ENCODE measurements at places on chromosomes 2 and 18.
A peak's percentile ranks its signal among the peaks of the same experiment; 100 is the strongest.

DNA sequence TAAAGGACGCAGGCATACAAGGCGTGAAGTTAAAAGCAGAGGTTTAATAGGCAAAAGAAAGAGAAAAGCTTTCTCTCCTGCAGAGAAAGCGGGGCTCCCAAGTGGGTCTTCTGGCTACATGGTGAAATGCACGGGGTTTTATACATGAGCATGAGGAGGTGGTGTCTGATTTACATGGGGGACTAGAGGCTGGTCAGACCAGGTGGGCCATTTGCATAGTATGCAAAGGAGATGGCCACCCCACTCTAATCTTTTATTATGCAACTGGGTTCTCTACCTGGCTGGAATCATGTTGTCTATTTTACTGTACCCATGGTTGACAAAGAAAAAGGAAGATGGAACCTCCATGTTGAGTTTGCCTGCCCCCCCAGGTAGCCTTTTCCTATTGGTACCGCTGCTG, 356.2 kb downstream of the KCNJ3 start:
- DNase-seq, result no peak

- no peak for DNase-seq
Measured at GRCh38 chr2:64928813-64929212, 60.4 kb upstream of the SLC1A4 start.

GRCh38 chr2:10221443-10221842, 81.3 kb upstream of the HPCAL1 start:
- no peak for DNase-seq

DNA sequence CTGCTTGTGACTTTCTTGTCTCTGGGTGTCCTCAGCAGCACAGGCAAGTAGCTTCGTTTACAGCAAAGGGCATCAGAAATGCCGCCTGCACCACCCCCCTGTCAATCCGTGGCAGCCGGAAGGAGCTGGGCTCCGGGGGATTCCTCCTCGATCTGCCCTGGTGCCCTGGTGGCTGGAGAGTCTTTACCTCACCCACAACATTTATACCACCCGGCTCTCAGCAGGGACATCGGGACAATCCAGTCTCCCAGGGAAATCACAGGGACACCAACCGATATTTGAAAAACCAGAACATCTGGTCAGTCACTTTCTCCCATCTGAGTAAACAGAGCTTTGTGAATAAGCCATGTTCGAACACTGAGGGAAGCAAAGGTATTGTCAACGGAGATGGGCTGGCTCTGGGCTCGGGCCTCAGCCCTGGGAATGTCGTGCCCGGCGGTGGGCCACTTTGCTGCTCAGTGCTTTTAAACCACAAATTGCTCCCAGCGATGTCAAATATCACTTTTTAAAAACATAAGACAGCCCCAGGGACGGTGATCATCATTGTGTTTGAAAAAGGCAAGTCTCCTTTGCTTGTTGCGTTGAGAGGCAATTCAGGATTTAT, 210.0 kb upstream of the SALL3 start:
- no peak for DNase-seq

GRCh38 chr2:68813596-68813995, 57.6 kb downstream of the BMP10 start:
- DNase-seq, result no peak

GRCh38 chr2:237391140-237391539, 22.8 kb downstream of the COL6A3 start:
- DNase-seq, result no peak

DNA sequence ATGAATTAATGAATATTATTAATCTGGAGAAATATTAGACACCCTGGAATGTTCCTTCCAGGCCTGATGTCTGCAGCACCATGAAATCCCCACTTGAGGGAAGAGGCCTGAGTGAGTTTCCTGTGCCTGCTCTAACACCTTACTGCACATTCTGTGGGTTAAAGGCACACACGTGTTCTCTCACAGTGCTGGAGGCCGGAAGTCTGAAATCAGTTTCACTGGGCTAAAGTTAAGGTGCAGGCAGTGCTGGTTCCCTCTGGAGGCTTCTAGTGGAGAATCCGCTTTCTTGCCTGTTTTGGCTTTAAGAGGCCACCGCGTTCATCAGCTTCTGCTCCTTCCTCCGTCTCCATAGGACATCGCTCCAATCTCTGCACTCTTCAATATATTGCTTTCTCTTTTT, 48.7 kb downstream of the ACKR3 start:
- no peak for DNase-seq

DNA sequence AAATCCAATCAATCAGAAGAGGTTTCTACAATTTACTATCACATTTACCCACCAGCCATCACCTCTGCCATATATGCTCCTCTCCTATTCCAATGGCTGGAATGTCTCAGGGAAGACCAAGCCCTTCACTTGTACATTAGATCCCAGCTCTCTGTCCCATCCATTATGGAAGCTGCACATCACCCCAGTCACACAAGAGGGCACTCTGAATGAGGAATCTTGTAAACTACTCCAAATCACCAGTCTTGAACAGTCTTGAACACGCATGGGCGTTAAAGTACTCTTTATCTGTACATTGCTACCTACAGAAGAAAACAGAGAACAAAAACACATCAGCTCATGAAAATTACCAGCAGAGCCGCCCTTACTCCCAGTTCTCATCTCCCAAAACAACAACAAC, 38.7 kb downstream of the ZC3H8 start:
- no peak for DNase-seq

DNA sequence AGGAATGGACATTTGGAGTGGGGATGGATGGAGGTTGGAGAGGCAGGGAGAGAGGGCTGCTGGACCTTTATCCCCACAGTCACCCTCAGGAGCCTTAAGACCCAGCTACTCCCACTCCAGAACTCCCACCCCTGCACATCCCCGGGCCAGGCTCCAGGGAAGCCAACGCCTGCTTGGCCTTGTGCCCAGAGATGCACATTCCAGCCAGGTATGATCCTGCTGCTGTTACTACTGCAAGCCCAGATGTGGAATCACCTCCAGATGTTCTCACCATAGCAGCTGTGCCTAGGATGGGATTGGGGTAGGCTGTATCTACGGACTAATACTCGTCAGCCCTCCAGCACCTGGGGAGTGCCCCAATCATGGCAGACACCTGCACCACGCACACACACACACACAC, 71.7 kb downstream of the ZFP36L2 start:
- DNase-seq, result no peak

DNA sequence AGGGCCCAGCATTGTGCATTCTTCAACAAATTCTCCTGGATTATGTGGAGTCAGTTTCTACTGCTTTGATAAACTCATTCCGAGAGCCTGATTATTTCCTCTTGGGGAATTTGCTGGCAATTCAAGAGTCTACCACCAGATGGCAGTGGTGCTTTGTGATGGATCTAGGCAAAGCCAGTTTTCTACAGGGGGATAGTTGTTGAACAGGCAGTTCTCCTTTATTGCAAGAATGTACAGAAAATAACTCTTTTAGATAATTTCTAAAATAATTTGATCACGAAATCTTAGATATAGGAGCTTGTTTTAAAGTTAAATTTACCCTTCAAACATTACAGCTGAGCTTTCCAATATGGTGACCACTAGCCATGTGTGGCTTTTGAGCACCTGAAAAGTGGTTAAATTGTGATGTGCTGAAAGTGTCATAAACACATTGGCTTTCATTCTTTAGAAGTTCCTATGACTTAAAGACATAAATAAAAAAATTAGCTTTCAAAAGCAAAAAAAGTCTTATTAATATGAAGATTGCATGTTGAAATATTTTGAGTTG, 66.7 kb upstream of the HAAO start:
- DNase-seq, result peak; percentile 5

DNA sequence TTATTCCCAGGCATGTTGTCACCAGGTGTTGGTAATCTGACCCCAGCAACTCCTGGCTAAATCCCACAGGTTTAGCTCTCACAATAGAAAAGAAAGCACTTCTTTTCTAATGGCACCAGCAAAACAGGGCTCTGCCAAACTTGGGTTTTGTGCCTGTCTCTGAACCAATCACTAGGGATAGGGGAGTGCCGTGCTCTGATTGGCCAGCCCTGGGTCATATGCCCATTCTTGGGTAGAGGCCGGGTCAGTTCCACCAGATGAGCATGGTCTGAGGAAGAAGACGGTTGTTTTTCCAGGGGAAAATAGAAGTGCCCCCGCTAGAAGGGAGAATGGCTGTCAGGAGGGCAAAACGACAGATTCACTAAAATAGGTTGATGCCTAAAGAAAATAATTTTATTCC, 14.7 kb downstream of the CDK15 start:
- DNase-seq, result no peak

GRCh38 chr2:29749041-29749440, 172.3 kb downstream of the ALK start:
- DNase-seq, result no peak

DNA sequence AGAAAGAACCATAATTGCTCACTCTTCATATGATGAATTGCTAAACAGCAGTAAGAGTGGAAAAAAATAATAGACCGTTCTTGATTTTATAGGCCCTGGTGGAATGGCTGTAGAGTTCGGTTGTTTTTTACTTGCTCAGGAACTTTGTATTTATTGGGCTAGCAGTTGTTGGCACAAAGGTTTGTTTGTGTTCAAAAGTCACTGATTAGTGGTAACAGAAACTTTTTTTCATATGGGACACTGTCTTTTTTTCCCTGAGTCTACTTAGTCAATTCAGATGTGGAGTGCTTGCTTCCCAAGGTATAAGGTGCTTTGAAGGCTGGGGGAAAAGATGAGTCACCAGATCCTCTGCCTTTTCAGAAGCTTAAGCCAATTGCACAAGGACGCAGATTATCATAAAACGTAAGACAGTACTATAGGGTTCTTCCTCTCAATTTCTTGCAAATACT, 25.8 kb downstream of the PHLPP1 start:
- DNase-seq, result no peak

DNA sequence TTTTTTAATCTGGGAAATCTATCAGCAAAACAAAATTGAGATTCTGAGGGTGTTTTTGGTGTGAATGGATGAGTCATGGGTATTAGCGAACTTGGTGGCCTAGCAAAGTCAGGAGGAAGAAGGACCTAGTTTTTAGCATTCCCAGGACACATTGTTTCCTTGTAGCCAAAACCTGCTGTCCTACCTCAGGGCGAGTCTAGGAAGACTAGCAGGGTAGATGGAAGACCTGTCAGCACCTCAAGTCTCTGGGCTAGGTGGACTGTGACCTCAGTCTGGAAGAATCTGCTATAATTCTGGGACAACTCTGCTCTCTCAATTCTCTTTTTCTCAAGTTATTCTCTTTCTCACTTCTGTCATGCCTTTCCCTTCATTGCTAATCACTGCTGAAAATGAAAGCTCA, 1399.3 kb upstream of the LRRTM1 start:
- no peak for DNase-seq

DNA sequence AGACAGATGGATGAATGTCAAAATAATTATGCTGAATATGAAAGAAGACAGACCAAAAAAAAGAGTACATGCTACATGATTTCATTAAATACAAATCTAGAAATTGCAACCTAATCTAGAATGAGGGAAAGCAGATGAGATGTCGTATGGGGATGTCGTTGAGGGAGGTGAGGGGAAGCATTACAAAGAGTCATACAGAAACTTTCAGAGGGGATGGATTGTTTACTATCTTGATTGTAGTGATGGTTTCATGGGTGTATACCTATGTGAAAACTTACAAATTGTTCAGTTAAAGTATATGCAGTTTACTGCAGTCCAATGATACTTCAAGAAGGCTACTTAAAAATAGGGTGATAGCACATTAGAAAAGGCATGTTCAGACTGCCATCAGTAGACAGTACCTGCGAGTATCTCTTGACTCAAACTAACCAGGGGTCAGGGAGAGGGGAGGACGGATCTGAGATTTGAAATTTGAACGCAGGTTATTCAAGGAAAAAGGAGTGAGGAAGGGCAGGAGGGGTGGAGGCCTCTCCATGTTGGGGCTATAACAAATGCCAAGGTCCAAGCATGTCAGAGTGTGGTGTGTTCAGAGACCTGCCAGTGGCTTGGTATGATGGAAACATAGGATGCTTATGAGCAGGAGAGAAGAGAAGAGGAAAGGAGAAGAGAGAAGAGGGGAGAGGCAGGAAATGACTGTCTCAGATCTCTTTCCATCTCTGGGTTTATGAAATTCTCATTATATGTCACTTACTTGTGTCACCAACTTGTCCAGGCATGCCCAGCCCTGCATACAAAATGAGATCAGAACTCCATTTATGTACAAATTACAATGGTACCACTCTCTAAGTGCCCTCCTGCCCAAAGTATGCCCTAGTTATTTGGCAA, 257.3 kb upstream of the CXCR4 start:
- DNase-seq, result no peak

GRCh38 chr2:99675130-99675661, 185.4 kb upstream of the REV1 start:
- no peak for DNase-seq

DNA sequence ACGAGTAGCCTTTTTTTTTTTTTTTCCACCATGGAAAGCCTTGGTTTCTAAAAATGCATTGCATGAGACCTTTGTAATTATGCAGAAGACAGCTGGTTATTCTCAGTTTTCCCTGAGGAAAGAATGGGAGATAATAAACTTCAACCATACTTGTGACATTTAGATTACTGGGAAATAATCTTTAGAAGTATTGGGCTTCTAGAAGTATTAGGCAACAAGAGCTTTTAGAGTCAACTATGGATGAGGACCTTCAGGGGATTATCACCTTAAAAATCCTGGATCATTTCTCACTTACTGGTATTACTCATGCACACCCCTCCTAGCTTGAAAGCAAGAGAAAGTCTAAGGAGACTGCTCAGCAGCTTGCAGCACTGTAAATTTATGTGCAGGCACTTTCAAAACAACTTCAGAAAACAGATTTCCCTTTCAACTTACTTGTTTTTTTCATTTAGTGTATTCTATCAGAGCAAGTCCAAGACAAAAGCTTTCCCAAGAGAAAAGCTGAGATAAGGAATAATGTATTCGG, 175.9 kb downstream of the NRXN1 start:
- DNase-seq, result no peak

DNA sequence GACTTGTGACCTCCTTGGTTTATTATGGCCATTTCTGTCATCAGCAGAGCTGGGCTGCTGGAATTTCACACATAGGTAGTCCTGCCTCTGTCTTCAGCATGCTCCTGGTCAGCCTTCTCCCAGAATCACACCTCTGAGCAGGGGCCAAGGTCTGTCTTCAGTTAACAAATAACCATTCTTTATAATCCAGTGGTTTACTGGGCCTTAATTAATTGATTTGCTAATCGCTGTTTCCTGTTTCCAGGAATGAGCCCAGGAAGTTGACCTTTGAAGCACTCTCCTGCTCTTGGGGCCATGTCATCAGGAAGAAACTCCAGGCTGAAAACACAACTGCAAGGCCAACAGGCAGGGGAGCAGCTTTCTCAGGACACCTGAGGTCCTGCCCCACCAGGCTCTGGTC, 278.5 kb downstream of the SRBD1 start:
- no peak for DNase-seq

DNA sequence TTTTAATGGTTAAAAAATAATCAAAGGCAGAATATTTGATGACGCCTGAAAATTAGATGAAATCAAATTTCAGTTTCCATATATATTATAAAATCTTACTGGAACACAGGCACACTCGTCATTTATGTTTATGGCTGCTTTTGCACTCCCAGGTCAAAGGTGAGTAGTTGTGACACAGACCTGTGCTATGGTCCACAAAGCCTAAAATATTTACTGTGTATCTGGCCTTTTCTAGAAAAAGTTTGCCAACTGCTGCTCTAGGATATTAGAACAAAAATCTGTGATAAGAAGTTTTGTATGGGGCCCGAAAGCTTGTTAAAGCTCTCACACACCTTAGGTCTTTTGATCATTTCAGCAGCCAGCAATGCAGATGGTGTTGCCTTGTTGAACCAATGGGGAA, 104.3 kb downstream of the PKP4 start:
- no peak for DNase-seq

GRCh38 chr2:165064743-165065142, 109.4 kb upstream of the SLC38A11 start:
- no peak for DNase-seq

All from GOT3 (cell line).